ENCODE measurements at places on chromosomes 11 and 22. TPM values are rescaled to one million over a fixed set of nuclear protein-coding genes. Genes with fewer than 3 reads are reported as not detected.

Gene TP53I11
- total RNA-seq = 2.7 TPM

Gene OR52A1
- not detected for total RNA-seq

Gene SAA4
- total RNA-seq = not detected

Gene ANGPTL5
- total RNA-seq = not detected

Gene ARHGEF12
- total RNA-seq = 27.2 TPM

Gene NXPE1
- total RNA-seq = not detected

Gene SMTNL1
- not detected for total RNA-seq

Gene CCDC87
- 0.15 TPM for total RNA-seq

Gene MDK
- 6.5 TPM for total RNA-seq

Gene CADM1
- not detected for total RNA-seq

Gene BCO2
- total RNA-seq = 2.2 TPM

Gene PYGM
- total RNA-seq = 7.3 TPM

Gene TMPRSS4
- not detected for total RNA-seq

Gene MOGAT2
- not detected for total RNA-seq

Gene NLRP6
- 11.7 TPM for total RNA-seq

Gene FGF4
- not detected for total RNA-seq

Gene PKP3
- not detected for total RNA-seq

Gene INS
- not detected for total RNA-seq

Gene KCNC1
- not detected for total RNA-seq

Gene INSC
- total RNA-seq = 0.63 TPM

Gene OR4A47
- not detected for total RNA-seq

Gene MAP4K2
- 80.7 TPM for total RNA-seq

Gene ART1
- not detected for total RNA-seq

Gene RBFOX2
- 1.1 TPM for total RNA-seq
